ENCODE measurements at places on chromosomes 16 and 17.

GRCh38 chr16:87190288-87191230, 126.6 kb downstream of the C16orf95 start:
- no peak for DNase-seq

DNA sequence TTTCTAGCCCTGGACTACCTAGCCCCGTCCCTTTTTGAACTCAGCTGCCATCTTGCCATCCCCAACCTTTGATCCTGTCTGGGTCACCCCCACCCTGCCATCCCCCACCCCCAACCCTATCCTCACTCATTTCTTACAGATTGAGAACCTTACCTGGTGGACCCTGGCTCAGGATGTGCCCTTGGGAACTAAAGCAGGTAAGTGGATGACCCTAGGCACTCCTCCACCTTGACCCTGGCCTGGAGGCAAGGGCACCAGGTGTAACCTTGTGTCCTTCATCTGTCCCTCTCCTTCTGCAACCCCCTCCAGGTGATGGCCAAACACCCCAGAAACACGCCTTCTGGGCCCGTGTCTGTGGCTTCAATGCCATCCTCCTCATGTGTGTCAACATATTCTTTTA, 15.5 kb upstream of the FAM83G start:
- no peak for DNase-seq

- no peak for DNase-seq
Measured at GRCh38 chr16:56669005-56669839, at the start of gene MT1H. TSS of gene MT1H (plus strand) at chr16:56669814. CDS start at chr16:56669885, 71 bp downstream.

DNA sequence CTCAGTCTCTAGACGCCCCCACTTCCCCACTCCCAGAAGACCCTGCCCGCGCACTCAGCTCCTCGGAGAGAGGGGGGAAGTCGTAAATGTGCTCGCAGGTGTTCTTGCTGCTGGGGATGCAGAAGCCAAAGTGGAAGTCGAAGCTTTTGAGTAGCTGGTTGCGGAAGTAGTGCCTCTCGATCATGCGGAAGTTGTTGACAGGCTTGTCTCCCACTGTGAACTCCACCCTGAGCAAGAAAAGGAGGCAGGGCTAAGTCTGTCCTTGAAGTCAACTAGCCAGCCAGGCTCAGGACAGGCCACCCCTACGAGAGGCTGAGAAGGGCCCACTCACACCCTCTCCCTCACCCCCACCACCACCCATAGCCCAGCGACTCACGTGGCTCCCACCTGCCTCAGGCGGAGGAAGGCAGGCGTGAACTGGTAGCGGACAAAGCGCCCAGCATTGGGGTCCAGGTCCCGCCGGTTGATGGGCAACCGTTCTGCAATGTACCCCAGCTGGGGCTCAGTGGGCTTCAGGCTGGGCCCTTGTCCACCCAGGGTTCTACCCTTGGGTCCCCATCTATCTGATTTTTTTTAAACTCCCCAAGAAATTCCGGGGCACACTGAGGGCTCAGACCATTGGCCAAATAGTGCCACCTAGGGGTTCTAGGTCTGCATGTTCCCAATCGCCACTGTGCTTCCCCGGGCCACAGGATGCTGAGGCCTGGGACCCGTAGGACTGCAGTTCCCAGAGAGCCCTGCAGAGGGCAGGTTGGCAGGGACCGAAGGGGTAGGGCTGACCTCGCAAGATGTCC, 4.6 kb downstream of the UNC119 start:
- DNase-seq: peak; percentile 72

GRCh38 chr17:65231662-65232335, 94.6 kb downstream of the RGS9 start:
- peak; percentile 72 for DNase-seq

DNA sequence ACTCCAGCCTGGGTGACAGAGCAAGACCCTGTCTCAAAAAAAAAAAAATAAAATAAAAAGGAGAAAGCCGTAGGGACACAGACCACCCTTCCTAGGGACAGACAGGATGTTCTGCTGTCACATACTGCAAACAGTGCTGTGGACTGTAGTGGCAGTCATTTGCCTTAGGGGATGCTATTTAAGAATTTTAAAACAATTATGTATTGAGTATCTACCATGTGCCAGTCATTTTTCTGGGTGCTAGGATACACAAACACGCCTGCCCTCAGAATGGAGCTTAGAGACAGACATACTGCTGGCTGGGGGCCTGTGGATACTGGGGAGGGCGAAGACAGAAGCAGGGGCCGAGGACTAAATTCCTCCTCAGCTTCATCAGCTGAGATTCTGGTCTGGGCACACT, 45.5 kb downstream of the MRC2 start:
- no peak for DNase-seq

GRCh38 chr17:81200695-81201580, 21.8 kb downstream of the CEP131 start:
- DNase-seq: peak; percentile 62

DNA sequence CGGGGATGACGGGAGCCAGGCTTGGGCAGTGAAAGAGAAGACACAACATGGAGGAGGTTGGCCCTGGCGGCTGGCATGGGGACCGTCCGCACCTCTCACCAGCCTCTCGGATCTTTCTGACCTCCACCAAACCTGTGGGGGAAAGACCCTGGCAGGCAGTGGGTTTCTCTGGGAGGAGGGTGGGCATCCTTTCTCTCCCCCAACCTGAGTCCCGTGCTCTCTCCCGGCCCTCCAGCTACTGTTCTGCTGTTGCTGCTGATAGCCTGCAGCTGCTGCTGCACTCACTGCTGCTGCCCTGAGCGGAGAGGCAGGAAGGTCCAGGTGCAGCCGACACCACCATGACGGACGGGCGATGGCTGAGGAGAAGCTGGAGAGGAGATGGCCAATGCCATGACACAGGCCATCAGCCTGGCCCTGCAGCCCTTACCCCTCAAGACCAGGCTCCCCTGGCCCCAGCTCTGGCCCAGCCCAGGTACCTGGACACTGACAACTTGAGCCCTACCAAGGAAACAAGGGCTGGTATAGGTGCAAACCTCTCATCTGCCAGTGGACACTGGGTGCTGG, 7.4 kb downstream of the SMIM5 start:
- no peak for DNase-seq

GRCh38 chr16:15443753-15444152, 9.4 kb downstream of the BMERB1 start:
- DNase-seq: no peak

- DNase-seq: no peak
Measured at GRCh38 chr16:23072084-23072599, 77.1 kb downstream of the USP31 start.

DNA sequence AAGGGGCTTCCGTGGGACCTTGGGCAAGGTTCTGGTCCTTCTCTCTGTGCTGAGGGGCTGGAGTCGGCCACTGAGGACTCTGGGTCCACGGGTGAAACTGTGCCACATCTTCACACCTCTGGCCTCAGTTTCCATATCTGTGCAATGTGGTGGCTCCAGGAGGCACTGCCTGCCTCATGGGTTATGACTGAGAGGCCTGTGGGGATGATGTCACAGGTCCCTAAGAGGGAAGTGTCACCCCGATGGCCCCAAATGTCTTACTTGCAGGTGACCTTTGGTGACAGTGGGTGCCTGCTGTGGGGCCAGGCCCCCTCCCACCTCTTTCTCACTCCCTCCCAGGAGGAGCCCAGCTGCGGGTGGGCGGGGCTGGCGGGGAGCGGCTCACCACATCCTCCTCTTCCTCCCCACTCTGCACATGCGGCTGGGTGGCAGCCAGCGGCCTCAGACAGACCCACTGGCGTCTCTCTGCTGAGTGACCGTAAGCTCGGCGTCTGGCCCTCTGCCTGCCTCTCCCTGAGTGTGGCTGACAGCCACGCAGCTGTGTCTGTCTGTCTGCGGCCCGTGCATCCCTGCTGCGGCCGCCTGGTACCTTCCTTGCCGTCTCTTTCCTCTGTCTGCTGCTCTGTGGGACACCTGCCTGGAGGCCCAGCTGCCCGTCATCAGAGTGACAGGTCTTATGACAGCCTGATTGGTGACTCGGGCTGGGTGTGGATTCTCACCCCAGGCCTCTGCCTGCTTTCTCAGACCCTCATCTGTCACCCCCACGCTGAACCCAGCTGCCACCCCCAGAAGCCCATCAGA, at the start of gene IL21R:
Gene IL21R, plus strand, starts transcription at position 407 of the 801 bp plus-strand sequence. CDS start 27,898 bp downstream, outside the sequence.
- peak; percentile 21 for DNase-seq

DNA sequence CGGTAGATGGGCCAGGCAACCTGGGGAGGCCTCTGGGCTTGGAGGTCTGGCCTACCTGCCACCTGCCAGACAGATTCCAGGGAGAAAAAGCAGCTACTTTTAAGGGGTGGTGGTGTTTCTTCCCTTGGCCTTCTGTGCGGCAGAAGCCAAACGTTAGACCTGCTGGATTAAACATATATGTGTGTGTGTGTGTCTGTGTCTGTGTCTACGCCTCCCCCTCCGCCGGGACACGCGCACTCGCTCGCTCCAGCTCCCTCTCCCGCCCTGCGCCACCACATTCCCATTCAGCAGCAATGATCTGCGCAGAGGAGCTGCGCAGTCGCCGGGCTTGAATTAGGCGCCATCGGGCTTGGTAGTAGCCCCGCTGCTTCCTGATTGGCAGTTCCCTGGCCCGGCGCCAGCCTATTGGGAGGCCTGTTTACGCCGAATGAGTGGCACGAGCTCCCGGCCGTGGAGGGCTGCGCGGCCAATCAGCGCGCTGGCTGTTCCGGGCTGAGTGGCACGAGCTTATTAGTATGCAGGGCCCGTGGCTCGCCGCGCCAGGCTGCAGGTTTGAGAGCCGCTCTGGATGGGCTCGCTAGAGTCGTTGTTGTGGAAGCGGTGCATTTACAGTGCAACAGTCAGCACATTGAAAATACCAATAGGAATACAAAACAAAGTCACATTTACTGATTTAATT, at the start of gene BAHCC1:
Gene BAHCC1, plus strand, starts transcription at position 537 of the 679 bp plus-strand sequence. CDS start 4,283 bp downstream, outside the sequence.
- DNase-seq: peak; percentile 100

- no peak for DNase-seq
Measured at GRCh38 chr17:27982688-27983087, 59.8 kb upstream of the NLK start.

DNA sequence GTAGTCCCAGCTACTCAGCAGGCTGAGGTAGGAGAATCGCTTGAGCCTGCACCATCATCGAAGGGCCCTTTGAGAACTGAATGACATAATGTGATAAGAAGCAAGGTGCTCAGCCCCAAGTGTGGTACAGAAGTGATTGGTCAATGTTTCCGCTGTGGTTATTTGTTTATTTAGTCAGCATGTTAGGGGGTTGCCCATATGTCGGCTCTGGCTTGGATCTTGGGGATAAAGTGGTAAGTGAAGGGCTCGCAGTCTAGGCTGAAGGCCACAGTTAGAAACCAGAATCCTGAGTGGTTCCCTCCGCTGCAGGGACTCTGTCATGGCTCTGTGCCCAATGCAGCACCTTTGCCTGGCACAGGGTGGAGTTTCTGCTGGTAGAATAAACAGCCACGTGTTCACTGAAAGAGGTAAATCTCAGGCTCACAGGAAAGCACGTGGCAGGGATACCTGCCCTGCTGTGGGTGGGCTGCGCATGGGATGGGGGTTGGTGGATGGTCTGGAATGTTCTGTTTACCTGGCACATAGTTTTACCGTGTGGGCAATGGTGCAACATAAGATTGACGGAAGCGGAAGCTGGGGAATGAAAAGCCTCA, 35.4 kb downstream of the SYT17 start:
- no peak for DNase-seq

- no peak for DNase-seq
Measured at GRCh38 chr17:57603978-57604377, 141.1 kb downstream of the CCDC182 start.

DNA sequence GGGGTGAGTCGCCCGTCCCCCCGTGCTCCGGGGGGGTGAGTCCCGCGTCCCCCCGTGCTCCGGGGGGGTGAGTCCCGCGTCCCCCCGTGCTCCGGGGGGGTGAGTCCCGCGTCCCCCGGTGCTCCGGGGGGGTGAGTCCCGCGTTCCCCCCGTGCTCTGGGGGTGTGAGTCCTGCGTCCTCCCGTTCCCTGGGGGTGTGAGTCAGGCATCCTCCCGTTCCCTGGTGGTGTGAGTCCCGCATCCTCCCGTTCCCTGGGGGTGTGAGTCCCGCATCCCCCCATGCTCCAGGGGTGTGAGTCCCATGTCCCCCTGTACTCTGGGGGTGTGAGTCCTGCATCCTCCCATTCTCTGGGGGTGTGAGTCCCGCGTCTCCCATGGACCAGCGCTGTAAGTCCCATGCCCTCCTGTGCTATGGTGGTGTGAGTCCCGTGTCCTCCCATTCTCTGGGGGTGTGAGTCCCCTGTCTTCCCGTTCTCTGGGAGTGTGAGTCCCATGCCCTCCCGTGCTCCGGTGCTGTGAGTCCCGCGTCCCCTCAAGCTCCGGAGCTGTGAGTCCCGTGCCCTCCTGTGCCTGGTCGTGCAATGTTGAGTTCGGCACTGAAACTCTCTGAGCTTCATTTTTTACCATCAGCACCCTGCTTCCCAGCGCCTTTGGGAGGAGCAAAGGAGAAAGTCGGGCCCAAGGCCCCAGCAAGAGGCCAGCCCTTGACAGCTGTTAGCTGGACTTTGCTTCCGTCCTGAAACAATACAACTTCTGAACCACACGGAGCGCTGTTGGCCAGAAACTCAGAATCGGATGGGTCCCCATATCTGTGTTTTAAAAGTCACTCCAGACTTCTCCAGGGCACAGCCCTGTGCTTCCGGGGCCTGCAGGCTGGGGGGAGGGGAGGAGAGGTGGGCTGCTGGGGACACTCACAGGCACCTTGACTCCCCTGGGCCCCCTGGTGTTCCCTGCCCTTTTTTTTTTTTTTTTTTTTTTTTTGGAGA, 11.5 kb upstream of the ZC3H18 start:
- DNase-seq: peak; percentile 83

DNA sequence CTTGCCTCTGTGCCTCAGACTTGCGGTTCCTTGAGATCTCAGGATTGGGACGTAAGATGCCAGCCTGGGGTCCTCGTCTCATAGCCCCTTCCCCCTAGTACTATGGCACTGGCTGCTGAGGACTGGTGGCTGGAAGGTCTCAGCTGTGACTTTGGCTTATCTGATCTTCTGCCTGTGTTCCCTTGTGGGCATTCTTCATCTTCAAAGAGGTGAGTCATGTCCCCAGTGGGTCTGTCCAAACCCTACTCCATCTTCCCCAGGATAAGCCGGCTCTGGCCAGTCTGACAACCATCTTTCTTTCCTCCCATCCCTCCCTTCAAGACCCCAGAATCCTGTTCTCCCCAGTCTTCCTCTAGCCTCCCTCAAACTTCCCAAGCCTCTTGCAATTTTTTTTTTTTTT, 3.6 kb downstream of the CD19 start:
- DNase-seq: no peak

DNA sequence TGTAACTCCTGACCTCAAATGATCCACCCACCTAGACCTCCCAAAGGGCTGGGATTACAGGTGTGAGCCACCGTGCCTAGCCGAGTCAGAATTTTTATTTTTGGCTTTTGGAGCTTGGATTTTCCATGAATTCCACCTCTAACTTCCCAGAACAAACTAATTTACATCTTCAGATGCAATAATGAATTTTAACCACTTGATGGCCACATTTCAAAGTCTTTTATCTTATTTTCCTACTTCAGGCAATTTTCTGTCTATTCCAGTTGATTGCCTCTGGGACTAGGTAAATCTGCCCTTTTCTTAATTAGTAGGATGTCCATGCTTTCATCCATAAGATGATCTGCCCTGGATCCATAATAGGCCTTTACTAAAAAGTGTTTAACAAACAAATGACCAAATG, 156.4 kb upstream of the ANKFN1 start:
- DNase-seq: no peak

DNA sequence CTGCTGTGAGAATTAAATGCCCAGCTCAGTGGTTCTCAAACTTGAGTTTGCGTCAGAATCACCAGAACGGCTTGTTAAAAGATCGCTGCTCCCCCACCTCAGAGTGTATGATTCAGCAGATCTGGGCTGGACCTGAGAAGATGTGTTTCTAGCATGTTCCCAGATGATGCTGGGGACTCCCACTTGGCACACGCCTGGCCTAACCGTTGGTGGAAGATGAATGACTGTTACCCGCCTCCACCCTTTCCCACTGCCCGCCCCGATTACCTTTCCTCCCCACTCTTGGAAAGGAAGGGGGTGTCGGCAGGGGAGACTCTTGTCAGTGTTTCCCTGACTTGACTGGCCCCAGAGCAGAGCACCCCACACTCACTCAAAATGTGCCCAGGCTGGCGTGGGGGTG, 29.3 kb upstream of the ABCC3 start:
- DNase-seq: no peak
